D341Med (cell line): ENCODE measurements at places on chromosomes 4 and X.
A peak's percentile ranks its signal among the peaks of the same experiment; 100 is the strongest.

DNA sequence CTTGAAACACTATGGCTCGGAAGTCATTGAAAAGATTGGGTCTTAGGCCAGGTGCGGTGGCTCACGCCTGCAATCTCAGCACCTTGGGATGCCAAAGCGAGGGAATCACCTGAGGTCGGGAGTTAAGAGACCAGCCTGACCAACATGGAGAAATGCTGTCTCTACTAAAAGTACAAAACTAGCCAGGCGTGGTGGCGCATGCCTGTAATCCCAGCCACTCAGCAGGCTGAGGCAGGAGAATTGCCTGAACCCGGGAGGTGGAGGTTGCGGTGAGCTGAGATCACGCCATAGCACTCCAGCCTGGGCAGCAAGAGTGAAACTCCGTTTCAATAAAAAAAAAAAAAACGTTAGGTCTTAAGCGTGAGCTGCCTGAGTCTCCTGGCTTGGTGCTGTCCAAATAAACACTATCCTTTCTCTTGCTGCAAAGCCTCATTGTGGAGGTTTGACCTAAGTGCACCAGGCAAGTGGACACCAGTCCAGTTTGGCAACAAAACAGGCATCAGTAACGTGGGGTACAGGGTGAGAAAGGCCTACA lies 185.9 kb downstream of the DHRSX start:
- DNase-seq: no peak

GRCh38 chr4:160044693-160045092 lies 941.8 kb downstream of the RAPGEF2 start:
- DNase-seq: no peak

- no peak for DNase-seq
Measured at GRCh38 chrX:117680286-117680685, 436.3 kb downstream of the KLHL13 start.

GRCh38 chr4:9894644-9895332 lies 113.4 kb downstream of the DRD5 start:
- no peak for DNase-seq

- no peak for DNase-seq
Measured at GRCh38 chrX:69493766-69494165, 10.4 kb upstream of the NALF2 start.

GRCh38 chrX:7996414-7996813 lies 69.2 kb upstream of the PNPLA4 start:
- peak; percentile 13 for DNase-seq

- DNase-seq: no peak
Measured at GRCh38 chr4:41432881-41433280, 105.1 kb upstream of the LIMCH1 start.

- no peak for DNase-seq
Measured at GRCh38 chr4:53012738-53013137, 150.6 kb downstream of the RASL11B start.

DNA sequence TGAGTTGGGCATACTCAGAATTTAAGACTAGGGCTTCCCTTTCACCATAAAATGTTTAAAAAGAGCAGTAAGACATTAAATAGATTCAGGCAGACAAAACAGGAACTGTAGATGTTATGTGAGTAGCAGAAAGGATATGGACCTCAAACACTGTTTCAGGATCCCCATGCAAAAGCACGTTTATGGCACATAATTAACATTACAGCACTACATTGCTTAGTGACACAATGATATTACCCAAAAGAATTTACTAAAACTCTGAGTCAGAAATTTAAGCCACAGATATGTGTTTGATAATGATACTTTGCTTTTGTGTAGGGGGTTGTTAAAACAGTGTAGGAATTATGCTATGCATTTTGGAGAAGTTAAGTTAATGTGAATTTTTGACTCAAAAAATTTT lies 266.3 kb downstream of the PDGFC start:
- DNase-seq: no peak

- DNase-seq: no peak
Measured at GRCh38 chrX:10254739-10255138, 98.0 kb downstream of the CLCN4 start.

DNA sequence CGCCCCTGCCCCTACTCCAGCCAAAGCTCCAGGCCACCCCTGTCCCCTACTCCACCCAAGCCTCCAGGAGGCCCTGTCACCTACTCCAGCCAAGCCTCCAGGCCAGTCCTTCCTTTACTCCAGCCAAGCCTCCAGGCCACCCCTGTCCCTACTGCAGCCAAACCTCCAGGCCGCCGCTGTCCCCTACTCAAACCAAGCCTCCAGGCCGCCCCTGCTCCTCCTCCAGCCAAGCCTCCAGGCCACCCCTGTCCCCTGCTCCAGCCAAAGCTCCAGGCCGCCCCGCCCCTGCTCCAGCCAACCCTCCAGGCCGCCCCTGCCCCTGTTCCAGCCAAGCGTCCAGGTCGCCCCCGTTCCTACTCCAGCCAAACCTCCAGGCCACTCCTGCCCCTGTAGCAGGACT lies 5.1 kb upstream of the ASMT start:
- no peak for DNase-seq

DNA sequence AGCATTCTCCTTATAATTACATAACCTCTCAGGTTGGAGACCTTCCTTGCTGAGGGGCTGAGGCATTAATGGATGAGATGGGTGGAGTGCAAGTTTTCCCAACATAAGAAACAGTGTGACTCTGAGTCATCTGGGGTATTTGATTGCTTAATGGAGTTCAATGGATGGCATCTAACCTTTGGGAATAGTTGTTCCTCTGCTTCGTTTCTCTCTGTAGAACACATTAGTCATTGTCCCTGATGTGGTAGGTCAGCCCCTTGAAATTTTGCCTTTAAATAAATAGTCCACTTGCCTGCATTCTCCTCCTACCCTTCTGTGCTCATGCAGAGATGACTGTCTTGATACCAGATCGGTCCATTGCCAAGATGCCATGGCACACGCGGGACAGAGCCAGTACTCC lies 38.6 kb downstream of the SLITRK2 start:
- no peak for DNase-seq

- DNase-seq: no peak
Measured at GRCh38 chr4:82903737-82904136, 3.2 kb downstream of the THAP9 start.

- no peak for DNase-seq
Measured at GRCh38 chrX:54427837-54428424, 12.3 kb upstream of the TSR2 start.

- no peak for DNase-seq
Measured at GRCh38 chr4:26272654-26273615, 47.9 kb upstream of the RBPJ start.

DNA sequence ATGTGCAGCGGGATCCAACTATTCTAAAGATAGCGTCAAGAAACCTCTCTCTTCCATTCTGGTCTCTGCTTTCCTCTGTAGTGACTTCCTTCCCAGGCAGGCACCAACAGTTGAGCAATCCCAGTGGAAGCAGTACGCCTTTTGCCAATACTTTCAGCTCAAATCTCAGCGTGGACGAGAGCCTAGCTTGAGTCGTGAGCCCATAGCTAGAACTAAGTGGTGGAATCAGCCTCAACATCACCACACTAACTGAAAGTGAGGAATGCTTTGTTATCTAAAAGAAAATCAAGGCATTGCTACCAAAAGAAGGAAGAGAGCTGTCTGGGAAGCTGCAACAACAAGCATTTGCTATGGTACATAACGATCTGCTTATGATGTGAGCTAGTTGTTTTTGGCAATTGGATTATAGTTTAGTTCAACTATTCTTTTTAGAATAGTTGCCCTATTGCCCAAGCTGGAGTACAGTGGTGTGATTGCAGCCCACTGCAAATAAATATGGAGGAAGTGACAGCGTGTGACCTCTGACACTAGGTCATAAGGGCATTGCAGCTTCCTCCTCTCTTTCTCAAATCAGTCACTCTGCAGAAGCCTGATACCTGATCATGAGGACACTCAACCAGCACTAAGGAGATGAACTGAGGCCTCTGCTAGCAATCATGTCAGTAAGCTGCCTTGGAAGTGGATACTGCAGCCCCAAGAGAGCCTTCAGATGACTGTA lies 24.7 kb upstream of the FRYL start:
- DNase-seq: no peak

- DNase-seq: no peak
Measured at GRCh38 chr4:9704551-9705332, 76.7 kb upstream of the DRD5 start.

- DNase-seq: no peak
Measured at GRCh38 chr4:181582595-181582994, 660.6 kb upstream of the TENM3 start.

GRCh38 chrX:40012039-40012867 lies 85.5 kb downstream of the BCOR start:
- DNase-seq: no peak

- DNase-seq: no peak
Measured at GRCh38 chr4:184267673-184268583, 50.3 kb upstream of the ENPP6 start.

DNA sequence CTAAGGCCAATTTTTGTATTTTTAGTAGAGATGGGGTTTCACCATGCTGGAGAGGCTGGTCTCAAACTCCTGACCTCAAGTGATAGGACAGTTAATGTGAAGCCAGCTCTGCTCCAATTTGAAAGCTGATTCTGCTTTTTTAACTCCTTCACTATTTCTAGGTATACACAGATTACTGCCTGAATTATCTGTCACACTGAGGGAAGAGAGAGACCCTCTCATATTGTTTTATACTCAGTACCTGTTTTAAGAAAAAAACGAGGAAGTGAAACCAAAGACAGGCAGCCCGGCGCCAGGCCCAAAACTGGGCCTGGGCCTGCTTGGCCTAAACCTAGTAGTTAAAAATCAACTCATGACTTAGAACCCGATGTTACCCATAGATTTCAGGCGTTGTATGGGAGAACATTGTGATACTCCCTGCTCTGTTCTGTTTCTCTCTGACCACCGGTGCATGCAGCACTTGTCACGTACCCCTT lies 1601.5 kb upstream of the PCDH10 start:
- no peak for DNase-seq

DNA sequence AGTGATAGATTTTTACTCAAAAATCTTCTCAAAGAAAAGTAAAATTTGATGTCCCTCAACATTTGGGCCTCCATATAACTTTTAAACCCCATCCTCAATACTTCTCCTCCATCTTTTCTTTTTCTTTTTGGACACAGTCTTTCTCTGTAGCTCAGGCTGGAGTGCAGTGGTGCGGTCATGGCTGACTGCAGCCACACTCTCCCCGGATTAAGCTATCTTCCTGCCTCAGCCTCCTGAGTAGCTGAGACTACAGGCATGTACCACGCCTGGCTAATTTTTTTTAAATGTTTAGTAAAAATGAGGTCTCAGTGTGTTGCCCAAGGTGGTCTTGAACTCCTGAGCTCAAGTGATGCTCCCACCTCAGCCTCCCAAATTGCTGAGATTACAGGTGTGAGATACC lies 33.1 kb downstream of the KDM6A start:
- no peak for DNase-seq

- no peak for DNase-seq
Measured at GRCh38 chrX:133389975-133390374, 25.3 kb downstream of the GPC4 start.

- no peak for DNase-seq
Measured at GRCh38 chrX:129609395-129609794, 45.4 kb downstream of the APLN start.

- no peak for DNase-seq
Measured at GRCh38 chrX:150074175-150074574, 135.9 kb upstream of the EOLA2 start.

- no peak for DNase-seq
Measured at GRCh38 chr4:9987749-9988362, 33.4 kb downstream of the SLC2A9 start.

- DNase-seq: no peak
Measured at GRCh38 chr4:87241336-87241735, 20.9 kb upstream of the KLHL8 start.

GRCh38 chr4:67091673-67092072 lies 453.6 kb downstream of the CENPC start:
- no peak for DNase-seq

DNA sequence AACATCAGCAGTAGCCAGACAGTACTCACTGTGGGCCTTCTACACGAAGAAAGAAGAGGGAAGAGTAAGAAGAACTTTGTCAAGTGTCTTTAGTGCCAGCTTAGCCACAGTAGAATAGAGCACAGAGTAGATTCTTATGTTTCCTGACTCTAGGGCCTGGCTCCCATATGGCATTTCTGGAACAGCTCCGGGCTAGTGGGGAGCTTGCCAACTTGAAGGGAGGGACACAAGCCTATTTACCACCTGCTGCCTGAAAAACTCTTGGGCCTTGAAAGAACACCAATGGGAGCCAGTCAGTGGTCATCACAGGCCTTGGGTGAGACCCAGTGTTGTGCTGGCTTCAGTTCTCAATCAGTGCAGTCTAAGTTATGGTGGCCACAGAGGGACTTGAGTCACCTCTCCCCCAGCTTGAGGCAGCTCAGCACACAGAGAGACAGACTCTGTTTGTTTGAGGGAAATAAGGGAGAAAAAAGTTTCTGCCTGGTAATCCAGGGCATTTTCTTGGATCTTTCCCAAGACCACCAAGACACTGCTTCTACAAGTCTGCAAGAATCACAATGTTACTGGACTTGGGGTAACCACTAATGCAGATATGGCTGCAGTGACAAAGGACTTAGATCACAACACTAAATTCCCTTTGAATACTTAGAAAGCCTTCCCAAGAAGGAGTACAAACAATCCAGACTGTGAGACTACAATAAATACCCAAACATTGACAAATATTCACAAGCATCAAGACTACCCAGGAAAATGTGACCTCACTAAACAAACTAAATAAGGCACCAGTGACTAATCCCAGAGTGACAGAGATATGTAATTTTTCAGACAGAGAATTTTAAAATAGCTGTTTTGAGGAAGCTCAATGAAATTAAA lies 261.0 kb upstream of the NDST3 start:
- no peak for DNase-seq

DNA sequence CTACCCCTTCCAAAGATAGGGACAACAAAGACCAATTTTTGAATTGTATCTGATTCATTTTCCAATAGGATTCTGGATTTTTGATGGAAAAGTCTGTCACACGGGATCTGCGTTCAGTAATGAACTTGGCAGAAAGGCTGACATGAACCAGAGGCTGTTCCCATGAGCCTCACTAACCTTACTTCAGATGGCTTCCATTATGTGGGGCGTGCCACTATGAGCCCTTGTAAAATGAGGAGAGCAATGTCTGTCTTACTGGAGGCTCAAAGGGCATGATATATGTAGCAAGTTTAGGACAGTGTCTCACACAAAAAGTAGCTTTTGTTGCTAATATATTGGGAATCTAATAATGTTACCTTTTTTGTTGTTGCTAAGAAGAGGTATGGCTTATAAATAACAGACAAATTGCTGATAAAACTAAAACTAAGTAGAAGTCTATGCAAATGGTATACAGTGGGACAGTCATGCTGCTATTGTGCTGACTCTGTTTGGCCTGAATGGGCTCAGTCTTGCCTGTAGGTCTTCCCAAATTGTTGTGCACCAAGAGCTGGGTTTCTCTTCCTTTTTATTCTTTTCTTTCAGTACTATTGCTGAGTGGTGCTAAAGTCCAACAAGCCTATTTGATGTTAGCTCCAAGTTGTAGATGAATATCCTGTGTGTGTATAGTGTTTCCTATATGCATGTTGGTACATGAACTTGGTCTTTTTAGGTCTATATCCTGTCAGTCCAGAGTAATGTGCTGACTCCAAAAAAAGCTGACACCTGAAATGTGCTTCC lies 132.1 kb downstream of the SPRY1 start:
- DNase-seq: no peak
